Mesenteric fat pad (tissue), 1 donor: ENCODE measurements at places on chromosomes 5 and 9. TPM values are rescaled to one million over a fixed set of nuclear protein-coding genes. Genes with fewer than 3 reads are reported as not detected.

SLC2A8 gene
- 15.1 TPM for total RNA-seq

CAMK2A gene
- total RNA-seq: not detected

IFNA13 gene
- not detected for total RNA-seq

FST gene
- total RNA-seq: 2.9 TPM

CFAP90 gene
- total RNA-seq: 0.13 TPM

PCDHGC4 gene
- total RNA-seq: 1.7 TPM

FGF1 gene
- 9.9 TPM for total RNA-seq

GRCh38 chr9:114202396-114202795 lies 47.1 kb downstream of the COL27A1 start:
- no peak for DNase-seq

DNA sequence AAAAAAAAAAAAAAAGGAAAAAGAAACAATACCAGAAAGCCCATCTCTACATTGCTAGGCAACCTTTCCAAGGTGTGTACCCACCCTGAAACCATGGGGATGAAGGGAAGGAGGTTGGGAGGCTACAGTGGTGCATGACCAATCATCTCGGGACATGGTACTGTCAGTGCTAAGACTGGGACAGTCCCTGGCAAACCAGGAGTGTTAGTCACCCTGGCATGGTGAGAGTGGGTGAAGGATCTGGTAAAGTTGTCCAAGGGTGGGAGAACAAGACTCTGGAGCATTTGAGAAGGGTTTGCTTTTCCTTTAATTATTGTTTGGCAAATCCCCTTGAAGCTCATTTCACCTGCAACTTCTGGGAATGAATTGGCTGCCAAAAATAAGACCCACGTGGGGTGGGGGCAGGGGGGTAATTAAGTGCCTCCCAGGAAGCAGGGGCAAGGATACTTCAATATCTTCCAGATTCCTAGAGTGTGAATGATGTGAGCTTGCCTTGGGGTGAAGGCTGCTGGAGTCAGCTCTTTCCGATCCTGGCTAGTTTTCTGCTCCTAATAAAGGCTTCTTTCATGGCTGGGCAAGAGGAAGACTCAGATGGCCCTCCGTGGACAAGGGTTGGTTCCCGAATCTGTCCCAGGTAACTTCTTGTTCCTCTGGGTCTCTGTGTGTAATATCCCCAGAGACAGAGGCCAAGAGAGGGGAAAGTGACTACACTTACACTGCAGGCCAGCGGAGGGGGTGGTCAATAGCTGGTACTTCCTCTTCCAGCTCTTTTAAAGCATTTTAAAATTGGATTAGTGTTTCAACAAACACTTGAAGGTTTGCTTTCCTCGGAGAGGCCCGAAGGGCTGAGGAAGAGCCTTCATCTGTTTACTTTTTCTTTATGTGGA lies 61.6 kb upstream of the SPRY4 start:
- no peak for DNase-seq

- DNase-seq: no peak
Observed at GRCh38 chr5:130023604-130024003, 119.3 kb downstream of the CHSY3 start.

GRCh38 chr9:119801311-119801710 lies 432.1 kb upstream of the BRINP1 start:
- no peak for DNase-seq

DNA sequence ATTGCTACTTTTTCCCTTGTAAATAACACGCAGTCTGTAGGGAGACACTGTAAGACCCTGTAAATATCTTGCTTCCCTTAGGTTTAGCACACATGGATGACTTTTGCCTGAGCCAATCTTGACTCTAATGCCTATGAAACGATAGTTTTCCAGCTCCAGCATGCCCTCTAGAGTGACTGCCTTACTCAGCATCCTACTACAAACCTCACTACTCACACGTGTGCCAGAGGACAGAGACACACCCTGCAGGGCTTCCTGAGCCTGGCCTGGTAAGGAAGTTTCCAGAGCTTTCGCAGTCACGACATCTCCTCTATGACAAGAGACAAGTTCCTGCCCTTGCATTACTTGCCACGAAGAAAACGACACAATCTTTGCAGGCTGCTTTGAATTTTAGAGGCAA lies 138.1 kb downstream of the ATPSCKMT start:
- DNase-seq: no peak

- no peak for DNase-seq
Observed at GRCh38 chr5:1523480-1523792, 324 bp downstream of the LPCAT1 start.

- no peak for DNase-seq
Observed at GRCh38 chr5:84688566-84688965, 303.9 kb upstream of the EDIL3 start.

- DNase-seq: no peak
Observed at GRCh38 chr5:152264645-152265254, 140.3 kb downstream of the NMUR2 start.

DNA sequence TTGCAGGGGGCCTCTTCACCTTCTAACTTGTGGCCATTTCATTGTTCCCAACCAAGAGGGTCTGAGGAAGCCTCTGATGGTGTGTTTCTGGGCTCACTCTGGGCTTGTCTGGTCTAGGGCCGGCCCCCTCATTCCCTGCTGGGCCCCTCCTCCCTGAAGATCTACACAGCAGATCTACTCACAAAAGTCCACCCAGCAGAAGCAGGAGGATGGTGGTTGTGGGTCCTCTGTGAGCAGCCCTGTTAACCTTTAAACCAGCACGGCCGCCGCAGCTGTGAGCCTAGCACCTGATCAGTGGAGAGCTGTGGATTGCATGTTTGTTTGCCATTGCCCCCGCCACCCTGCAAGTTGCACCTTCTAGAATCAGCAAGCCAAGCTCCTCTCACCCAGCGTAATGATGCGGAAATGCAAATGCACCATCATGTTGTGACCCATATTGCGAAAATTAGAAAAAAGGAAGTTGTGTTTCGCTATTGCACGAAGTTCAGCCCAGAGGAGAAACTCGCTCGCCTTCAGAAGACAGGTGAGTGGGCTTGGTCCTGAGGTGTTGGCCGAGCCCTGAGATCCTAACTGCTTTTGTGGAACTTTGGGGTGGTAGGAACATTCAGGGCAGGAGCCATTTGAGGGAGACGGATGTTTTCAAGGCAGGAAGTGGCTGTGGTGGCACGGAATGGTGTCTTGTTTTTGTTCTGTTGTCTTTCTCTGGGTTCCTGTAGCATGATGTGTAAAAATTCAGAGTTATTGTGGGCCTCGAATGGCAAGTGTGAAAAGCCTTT lies 16.7 kb downstream of the FGD3 start:
- peak; percentile 89 for DNase-seq

DNA sequence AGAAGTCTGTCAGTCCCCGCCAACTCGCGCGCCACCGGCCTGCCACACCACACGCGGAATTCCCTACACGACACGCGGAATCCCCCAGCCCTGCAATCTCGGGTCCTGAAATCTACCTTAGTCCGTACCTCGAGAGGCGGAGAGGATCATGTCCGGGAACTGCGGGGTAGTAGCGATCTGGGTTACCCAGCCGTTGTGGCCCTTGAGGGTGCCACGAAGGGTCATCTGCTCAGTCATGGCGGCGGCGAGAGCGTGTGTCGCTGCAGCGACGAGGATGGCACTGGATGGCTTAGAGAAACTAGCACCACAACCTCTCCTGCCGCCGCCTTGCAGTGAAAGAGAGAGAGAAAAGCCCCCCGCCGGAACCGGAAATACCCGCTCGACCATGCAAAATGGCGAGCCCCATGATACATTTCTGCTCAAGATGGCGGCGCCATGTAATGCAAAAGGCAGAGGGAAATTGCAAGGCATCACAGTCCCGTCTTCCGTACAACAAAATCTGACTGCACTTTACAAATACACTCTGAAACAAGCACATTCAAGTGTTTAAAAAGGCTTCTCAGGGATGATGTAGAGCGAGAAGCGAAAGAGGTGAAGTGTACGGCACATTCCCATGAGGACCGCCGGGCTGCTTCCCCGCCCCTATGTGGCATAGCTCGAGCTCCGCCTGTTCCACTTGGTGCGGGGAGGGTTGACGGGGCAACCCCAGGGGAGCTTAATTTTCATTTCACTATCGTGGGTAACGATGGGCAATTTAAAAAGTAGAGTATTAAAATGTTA lies at the start of gene RACK1:
RACK1 (minus strand) TSS at position 343 of the 780 bp plus-strand sequence; CDS start at position 237, 106 bp downstream.
- DNase-seq: peak; percentile 92

- no peak for DNase-seq
Observed at GRCh38 chr9:108443741-108444140, 412.0 kb downstream of the ACTL7B start.

DNA sequence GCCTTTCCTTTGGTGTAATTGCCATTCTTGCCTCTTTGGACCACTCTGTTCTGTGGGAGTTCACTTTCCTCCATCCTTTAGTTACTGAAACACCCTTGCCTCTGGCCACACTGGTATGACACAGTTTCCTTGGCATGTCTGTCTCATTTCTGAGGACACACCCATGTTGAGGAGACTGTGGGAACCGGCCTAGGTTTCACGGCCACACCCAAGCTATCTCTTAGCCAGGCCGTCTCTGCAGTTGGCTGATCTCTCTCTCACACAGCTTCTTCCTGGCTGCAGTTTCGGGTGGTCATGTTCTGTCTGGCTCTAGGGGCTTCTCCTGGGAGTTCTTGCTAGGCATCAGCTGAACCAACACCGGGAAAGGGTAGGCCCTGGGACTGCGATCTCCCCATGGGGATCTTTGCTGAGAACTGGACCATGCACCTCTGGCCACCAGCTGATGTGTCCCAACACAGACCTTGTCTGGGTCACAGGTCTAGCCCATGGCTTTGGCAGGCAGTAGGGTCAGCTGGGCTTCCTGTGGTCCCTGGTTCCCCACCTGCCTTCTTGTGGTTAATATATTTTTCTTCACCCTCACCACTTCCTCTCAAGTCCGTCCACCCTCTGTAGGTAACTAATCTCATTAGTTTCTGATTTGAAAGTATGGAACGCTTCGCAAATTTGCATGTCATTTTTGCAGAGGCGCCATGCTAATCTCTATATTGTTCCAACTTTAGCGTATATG lies 24.9 kb downstream of the ARHGEF37 start:
- no peak for DNase-seq

DNA sequence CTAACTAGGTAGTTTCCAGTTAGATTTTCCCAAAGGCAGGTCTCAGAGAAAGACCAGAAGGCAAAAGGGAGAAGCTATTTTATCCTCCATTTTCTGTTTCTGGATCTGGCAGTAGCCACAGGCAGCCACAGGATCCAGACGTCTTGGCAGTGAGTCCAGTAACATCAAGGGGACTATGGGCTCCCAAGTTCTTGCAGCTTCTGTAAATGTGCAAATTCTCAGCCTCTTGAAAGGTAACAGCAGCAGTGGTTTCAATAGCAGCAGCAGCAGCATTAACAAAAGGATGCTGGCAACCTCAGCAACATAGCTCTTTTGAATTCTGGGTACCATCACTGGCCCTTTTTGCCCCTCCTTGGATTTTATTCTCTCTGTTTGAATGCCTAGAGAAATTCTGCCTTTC lies 27.1 kb upstream of the IL33 start:
- DNase-seq: no peak

GRCh38 chr9:94639061-94639998 lies at the start of gene FBP1:
TSS of gene FBP1 (minus strand) at chr9:94639518. CDS start at chr9:94639310, 208 bp downstream.
- DNase-seq: no peak

DNA sequence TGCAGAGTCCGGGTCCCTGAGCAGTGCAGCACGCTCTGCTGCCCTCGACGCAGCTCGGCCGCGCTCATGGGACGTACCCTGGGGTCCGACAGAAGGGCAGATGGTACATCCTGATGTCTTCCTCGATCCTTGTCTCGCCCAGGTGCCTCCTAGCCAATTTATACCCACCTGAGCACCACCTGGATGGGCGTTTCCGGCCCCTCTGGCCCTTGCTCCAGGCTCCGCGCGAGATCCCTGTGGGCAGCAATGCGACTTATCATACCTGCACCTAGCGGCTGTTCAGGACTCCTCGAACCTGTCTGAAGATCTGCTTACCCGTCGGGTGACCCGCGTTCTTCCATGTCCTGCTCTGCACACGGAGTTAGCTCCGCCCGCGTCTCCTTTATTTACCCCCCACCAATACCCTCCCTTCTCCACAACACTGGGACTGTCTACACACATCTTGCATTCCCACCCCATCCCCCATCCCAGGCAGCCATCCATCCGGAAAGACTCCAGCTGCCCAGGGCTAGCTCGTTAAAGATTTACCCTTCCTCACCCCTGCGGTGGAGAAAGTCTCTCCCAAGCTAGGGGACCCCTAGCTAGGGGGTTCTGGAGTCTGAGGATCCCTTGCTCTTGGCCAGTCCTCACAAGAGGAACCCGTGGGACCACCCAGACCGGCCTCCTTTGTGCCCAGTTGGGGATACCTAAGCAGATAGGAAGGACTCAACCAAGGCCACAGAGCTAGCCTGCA lies at the start of gene KIF12:
KIF12 (minus strand) TSS at position 357 of the 733 bp plus-strand sequence; CDS start at position 341, 16 bp downstream.
- peak; percentile 88 for DNase-seq
